COR-L47 (cell line): ENCODE measurements at places on chromosomes 3 and 15.

GRCh38 chr15:41854443-41854842 lies 15.8 kb downstream of the PLA2G4B start:
- DNase-seq, result no peak

GRCh38 chr3:181176601-181177000 lies 187.1 kb upstream of the DNAJC19 start:
- DNase-seq, result peak; percentile 74

- DNase-seq, result no peak
Measured at GRCh38 chr3:100131241-100131640, 16.9 kb upstream of the FILIP1L start.

- no peak for DNase-seq
Measured at GRCh38 chr3:179425075-179425474, 26.2 kb downstream of the GNB4 start.

GRCh38 chr3:123653221-123653682 lies 68.4 kb upstream of the HACD2 start:
- peak; percentile 9 for DNase-seq

DNA sequence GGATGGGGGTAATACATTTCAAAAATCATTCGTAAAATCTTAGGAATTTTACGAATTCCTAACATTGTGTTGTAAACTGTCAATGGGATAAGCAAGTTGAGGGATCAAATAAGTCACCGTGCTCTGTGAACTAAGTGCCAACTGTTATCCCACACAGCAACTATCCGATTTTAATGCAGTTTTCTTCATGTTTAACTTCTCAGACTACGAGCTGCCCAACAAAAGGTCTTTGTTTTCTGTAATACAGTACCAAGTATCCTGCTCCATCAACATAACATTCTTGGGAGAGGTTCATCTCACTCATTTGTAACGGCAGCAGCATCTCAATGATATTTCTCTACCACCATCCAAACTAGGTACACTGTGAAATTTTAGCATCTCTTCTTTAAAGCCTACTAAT lies 654.1 kb upstream of the LMCD1 start:
- no peak for DNase-seq

GRCh38 chr15:65901836-65902235 lies 32.5 kb downstream of the RAB11A start:
- no peak for DNase-seq

DNA sequence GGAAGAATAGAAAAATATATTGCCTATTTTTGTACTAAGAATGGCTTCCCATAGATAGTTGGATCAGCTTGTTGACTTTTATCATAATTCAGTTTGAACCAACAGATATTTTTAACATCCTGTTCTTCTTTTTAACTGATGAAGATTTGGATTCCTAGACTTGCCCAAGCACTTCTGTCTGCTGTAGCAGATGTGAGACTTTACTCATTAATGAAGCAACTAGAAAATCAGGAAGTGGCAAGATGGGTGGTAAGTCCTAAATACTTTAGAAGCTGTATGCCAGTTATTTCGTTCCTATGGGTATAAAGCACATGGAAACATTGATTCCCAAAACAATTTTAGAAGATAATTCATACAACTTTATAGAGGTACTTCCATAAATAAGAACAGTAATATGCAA lies 8.4 kb downstream of the PIGB start:
- no peak for DNase-seq

GRCh38 chr3:149340310-149340933 lies 7.0 kb upstream of the TM4SF18 start:
- peak; percentile 84 for DNase-seq

DNA sequence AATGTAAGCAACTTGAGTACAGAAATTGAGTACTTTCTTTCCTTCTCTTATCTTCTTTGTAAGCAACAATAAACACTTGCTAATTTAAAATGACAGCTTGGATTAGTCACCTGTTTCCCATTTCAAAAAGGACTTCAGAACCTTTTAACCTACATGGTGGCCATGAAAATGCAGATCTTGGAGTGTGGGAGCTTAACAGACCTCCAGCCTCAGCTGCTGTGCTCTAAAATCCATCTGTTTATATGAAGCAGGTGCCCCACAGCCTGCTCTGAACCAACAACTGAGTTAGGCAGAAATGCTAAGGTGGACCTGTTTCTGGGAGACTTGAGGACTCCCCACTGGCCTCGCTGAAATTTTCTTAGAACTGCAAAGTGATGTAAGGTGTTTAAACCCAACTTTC lies 91.1 kb upstream of the TNIK start:
- DNase-seq, result no peak

DNA sequence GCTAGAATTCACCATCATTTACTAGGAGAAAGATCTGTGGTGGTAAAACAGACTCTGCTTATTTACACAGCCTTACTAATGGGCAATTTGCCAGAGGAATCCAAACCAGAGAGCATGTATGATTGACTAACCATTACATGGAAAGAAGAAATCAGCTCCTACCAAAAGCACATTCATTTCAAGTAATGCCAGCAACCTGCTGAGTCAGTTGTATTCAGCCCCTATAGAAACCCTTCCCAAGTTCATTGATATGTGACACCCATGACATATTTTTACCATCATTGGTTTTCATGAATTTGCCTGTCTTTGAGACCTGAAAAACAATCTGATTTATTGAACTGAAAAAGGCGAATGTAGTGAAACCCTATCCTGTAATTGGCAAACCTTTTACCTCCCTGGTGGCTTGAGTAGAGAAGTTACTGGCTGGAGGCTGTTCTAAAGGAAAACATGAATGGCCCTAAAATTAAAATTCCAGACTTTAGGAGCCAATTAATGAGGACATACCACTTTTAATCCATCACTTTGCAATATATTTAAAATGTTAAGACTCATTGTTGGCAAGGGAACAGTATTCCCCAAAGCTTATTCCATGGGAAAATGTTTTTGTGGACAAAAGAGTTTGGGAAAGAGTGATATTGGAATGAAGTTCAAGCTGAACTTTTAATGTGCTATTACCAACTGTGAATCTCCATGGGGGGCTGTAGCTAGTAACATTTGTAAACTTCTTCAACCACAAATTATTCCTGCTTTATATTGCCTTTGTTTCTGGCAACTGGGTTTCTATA lies 542.9 kb downstream of the FHIT start:
- DNase-seq, result peak; percentile 58

- DNase-seq, result no peak
Measured at GRCh38 chr15:26095710-26096330, 232.7 kb upstream of the ATP10A start.

- DNase-seq, result no peak
Measured at GRCh38 chr15:70079888-70080287, 17.8 kb downstream of the TLE3 start.

- DNase-seq, result no peak
Measured at GRCh38 chr3:66593978-66594377, 93.2 kb upstream of the LRIG1 start.

DNA sequence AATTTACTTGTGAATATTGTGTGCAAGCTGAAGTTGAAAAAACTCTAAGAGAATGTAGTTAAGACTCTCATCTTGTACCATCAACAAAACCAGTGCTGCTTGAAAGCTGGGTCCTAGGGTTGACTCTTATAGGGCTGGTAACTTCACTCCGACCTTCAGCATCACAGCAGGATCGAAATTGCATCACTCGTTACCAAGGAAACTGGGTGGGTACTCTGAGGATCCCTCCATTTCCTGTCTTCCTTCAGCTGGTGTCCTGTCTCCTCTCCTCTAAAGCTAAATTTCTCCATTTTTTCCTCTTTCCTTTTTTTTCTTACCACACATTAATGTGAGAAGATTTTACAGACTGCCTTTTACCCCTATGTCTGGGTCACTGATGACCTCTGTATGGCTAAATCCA lies 3.0 kb upstream of the APH1B start:
- peak; percentile 7 for DNase-seq

GRCh38 chr3:54771050-54771449 lies 156.8 kb downstream of the LRTM1 start:
- DNase-seq, result no peak

GRCh38 chr3:121995161-121996137 lies 26.6 kb downstream of the ILDR1 start:
- peak; percentile 58 for DNase-seq

DNA sequence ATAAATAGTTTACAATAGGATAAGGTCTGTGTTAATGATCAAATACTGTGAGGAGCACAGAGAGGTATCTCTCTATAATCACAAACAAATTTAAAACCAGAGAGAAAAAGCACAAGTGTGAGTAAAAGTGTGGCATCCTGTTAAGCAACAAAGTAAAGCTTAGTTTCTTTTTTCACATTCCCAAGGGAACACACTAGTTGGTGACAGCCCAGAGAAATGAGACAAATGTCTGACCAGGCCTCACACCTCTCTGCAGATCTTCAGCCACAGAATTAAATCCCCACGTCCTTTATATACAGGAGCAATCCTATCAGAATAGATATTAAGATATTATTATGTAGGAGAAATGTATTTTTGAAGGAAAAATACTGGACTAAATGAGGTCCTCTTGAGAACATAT lies 2.7 kb downstream of the FBN1 start:
- no peak for DNase-seq
